ENCODE measurements at places on chromosomes 12 and 14.

GRCh38 chr12:574475-575128 lies 88.6 kb downstream of the NINJ2 start:
- no peak for DNase-seq

- no peak for DNase-seq
These were observed 7.8 kb upstream of the TBX3 start for GRCh38 chr12:114691763-114692185.

- DNase-seq: no peak
These were observed 85.9 kb downstream of the VEZT start for GRCh38 chr12:95303476-95303875.

DNA sequence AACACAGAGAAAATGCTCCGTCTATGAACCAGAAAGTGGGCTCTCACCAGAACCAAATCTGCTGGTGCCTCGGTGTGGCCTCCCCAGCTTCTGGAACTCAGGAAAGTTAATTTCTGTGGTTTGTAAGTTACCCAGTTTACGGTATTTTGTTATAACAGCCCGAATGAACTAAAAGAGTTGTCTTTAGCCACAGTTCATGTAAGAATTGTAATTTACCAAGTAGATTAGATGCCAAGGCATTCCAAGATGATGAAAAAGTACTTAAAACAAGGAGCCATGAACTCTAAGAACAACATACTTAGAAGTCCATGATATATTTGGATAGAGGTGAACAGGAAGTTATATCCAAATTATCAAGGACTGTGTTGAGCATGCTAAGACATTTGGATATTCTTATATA lies 259.9 kb upstream of the GARIN6 start:
- no peak for DNase-seq

Measured in T-helper 1 cell (primary cell).